Fibroblast of skin of left biceps (primary cell): ENCODE measurements at places on chromosomes 7 and 10.

GRCh38 chr7:50348469-50349162 lies 44.1 kb downstream of the IKZF1 start:
- no peak for DNase-seq

GRCh38 chr10:29534590-29534989 lies 100.2 kb downstream of the SVIL start:
- DNase-seq, result no peak

- DNase-seq, result peak; percentile 46
Observed at GRCh38 chr7:70678621-70679251, 453.2 kb upstream of the GALNT17 start.

DNA sequence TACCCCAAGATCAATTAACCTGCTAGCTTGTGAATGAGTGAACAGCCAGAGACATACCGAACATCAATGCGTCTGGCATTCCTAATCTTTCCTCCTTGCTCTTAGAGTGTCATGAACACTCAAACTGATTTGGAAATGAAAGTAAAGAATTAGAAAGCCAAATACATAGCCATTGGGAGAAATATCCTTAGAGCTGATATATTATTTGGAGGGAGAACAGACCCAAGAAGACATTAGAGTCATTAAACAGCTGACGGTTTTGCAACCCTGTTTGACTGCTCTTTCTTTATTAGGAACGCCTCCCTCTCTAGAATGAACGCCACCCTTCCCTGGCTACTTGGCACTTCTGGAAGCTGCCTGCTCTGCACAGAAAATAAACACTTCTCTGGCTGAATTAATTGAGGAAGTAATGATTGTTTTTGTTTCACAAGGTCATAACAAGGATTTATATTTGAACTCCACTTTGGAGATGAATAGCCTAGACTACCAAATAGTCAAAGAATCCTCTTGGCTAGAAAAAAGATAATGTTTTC lies 42.8 kb downstream of the CTTNBP2 start:
- no peak for DNase-seq

DNA sequence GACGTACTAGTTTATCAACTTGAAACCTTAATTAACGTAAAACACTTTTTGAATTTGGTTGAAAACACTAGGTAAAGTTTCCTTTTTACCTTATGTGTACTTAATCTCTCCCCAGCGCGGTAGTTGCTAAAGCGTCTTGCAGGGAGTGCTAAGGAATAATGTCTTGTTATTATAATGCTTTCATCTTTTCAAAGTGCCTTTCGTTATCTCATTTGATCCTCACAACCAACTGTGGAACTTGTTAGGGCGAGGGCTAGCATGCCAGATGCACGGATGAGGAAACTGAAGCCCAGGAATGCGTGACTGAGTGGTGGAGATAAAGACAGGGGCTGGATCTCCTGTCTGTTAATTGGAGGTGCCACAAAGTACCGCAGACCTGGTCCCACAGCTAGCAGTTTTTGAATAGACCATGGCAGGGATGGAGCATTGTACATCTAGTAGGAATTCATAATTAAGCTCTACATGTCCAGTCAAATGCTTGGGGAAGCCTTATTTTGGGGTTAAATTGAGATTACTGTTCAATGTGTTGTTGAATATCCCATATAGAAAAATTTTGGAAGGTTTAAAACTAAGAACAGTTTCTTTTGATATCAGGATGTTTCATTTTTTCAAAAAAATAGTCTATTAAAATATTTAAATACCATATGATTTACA lies 234.3 kb downstream of the SH2D4B start:
- no peak for DNase-seq

GRCh38 chr7:127895814-127896280 lies 135.4 kb downstream of the LRRC4 start:
- DNase-seq, result no peak

DNA sequence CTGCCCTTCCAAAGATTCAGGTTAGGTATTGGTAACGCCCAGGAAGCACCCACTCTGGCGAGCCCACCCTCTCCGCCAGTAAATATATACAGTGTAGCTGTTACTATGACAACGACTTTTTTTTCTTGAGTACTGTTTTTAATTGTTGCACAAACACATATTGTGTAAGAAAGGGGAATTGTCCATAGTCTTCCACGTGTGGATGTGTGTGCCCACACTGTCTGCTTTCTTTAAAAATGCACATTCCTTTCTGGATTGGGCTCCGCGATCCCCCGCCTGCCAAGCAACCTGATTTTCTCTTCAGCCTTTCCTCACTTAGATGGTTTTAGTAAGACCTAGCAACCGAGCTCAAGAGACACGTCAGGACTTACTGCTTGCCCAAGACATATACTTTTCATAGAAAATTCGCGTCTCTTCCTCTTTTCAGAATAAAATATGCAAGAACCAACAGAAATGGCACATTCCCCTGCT lies 247.8 kb downstream of the EBF3 start:
- no peak for DNase-seq

DNA sequence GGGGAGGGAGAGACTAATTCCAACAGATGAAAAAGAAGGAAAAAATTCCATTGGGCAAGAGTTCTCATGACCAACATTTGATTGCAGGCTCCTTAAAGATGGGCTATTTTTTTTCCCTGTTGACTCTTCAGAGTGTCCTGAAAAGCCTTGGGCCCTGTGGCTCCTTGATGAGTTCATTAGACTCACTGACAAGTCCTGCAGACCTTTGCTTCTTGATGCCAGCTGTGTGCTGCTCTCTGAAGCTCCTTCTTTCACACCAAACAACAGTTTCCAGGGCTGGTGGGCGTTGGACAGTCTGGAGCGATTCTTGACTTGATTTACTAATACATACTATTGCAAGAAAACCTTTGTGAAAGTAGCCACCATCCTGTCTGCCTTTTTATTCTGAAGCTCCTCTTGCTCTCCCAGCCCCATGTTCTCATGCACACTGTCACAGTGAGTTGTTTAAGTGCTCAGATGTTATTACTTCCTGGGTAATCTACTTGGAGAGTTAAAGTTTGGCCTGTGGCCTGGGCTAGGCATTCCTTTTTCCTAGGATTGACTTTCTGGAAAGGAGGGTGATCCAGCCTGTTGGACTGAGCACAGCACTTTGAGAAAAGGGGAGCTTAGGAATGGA lies 250.3 kb downstream of the PTEN start:
- DNase-seq, result no peak

DNA sequence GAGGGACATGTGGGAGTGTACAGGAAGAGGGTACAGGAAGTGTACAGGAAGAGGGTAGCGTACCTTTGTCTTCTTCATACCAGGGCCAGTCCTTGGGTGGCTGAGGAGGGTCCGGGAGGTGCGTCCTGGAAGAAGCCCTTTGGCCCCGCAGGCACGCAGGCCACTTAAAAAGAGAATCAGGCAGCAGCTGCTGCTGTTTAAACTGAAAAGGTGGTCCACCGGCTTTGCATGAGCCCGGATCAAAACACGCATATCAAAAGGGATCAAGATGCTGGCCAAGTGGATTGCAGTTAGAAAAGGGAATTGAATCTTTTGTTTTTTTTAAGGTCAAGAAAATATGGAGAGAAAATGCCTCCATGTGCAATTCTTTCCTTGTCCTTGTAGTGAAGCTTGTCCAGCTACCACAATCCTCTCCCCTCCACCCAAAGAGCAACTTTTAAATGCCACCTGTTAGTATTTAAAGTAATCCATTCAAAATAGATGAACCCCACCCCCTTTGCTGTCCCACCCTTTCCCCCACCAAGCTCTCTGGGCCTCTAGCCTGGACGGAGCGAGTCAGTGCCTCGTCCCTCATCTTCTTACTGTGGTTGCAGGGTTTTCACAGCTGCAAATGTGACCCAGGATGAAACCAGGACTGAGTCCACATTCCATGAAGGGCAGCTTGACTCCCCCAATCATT lies 142.8 kb downstream of the GLCCI1 start:
- no peak for DNase-seq

- DNase-seq, result no peak
Observed at GRCh38 chr7:82405301-82405700, 38.3 kb downstream of the CACNA2D1 start.

GRCh38 chr10:61765176-61766087 lies 102.7 kb downstream of the CABCOCO1 start:
- no peak for DNase-seq

GRCh38 chr10:21065621-21066248 lies 168.6 kb upstream of the NEBL start:
- DNase-seq, result no peak

DNA sequence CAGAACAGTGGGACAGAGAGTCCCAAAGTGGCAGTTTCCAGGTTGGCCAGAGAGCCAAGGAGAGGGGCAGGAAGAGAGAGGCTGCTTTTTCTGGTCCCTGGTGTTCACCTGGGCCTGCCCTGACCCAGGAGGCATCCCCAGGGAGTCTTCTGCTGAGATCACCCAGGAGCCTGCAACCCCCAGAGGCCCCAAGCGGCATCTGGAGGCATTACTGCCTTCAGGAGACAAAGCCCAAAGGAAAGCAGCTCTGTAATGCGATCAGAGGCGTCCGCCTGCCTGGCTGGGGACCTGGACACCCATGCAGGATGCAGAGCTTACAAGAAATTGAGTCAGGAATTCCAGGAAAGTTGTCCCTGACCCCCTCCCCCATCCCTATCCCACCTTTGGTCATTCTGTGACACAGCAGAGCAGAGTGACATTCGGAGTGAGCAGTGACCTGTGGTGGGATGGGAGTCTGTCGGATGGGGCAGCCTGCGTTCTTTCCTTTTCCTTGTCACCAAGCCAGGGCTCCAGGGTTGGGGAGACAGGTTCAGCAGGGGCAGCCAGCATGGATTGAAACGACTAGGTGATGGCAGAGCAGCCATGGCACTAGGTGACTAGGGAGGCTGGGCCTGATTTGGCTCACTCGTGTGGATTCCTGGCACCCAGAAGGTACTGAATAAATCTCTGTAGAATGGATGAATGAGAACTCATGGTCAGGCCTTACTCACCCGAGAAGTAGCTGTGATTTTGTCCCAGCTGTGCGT lies 10.4 kb downstream of the UNC5B start:
- DNase-seq, result no peak

- no peak for DNase-seq
Observed at GRCh38 chr7:50834031-50834535, 51.4 kb upstream of the GRB10 start.

DNA sequence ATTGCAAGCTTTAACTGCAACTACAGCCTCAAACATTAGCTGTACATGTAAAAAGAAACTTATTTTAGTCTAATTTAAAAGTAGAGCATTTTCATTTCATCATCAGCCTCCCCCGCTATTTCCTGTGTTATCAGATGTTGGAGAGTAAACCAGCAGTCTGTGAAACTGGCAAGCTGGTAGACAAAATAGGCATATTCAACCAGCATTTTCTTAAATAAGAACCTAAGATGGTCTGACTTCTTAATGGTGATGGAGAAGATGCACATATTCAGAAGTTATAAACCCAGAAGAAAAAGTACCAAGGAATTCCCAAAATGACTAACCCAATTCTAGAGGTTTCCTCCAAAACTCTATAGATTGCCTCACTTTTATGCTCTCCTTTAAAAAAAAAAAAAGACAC lies 24.9 kb downstream of the PIK3AP1 start:
- no peak for DNase-seq

GRCh38 chr10:123266971-123267370 lies 112.8 kb downstream of the BUB3 start:
- DNase-seq, result no peak

DNA sequence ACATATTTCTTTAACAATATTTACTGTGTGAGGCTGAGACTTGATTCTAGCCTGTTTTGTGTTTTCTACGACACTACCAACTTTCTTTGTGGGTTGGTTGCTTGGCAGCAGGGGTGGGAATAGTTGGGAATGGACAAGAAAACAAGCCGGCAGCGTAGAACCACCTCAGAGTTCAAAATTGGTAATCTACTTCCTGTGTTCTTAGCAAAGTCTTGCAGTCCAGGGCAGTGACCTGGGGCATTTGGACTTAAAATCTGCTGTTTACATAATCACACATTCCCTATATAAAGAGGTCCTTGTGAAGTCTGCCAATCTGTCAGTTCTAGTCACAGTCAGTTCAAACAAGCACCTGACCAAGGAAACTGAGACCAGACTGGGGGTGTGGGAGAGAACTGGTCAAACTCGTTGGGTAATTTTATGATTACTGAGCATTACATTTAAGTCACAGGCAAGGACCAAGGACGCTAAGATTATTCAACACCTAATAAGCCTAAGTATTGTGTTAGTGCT lies 167.9 kb downstream of the CPEB3 start:
- DNase-seq, result no peak

GRCh38 chr7:53245721-53246120 lies 210.3 kb downstream of the POM121L12 start:
- no peak for DNase-seq

GRCh38 chr7:39946693-39947092 lies 3.4 kb upstream of the CDK13 start:
- DNase-seq, result no peak

GRCh38 chr10:70954381-70955176 lies 66.2 kb upstream of the PCBD1 start:
- no peak for DNase-seq

- DNase-seq, result no peak
Observed at GRCh38 chr10:44898665-44899064, 12.5 kb upstream of the TMEM72 start.

DNA sequence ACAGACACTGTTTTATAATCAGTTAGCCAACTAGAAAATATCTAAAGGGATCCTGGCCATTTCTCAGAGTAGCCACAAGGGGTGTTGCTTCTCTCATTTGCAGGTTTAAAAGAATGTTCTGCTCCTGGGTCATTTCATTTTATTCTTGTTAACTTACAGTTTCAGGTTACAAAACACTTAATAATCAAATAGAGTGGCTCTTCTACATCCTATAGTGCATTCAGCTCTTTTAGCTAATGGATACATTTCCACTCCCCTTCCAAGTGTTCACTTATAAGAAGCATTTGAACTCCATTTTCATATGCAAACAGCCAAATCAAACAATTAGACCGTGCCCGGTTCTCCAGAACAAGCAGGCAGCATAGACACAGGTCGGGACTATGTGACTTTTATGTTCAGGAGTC lies 117.5 kb downstream of the TRIL start:
- DNase-seq, result no peak

DNA sequence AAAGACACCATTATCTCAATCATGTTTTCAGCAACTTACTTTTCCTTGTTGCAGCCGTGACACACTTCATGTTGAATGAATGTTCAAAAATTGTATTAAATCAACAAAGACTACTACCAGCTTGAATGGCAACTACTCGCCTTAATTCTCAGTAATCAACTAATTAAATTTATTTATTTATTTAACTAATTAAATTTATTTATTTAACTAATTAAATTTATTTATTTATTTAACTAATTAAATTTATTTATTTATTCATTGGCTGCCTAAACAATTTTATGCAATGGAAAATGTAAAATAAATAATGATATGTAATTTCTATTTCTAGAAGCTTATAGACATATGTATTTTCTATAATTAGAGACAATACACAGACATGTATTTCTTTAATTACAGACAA lies 435.4 kb downstream of the GPAM start:
- DNase-seq, result no peak

GRCh38 chr10:73644015-73644743 lies 2.9 kb upstream of the MYOZ1 start:
- DNase-seq, result peak; percentile 35

DNA sequence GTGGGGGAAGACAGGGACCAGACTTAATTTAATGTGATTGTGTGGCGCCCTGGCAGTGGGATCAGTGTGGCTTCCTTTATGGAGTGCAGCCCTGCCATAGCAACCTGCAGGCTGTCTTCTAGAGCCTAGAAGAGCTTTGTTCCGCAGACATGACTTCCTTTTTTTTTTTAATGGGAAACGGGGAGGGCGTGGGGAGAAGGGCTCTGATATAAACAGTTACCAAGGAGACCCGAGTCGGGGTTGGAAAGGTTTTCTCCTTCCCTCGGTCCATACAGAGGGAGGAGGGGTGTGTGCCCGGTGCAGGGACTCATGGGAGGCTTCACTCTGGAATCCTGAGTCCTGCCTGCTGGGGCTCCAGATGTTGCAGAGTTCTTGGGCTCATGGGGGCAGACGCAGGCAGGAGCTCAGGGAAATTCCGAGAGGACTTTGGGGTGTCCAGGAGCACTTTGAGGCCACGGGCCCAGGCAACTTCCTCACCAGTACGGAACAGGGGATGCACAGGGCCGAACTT lies 26.9 kb downstream of the TMEM120A start:
- no peak for DNase-seq
